Activated naive CD8-positive, alpha-beta T cell treated with anti-CD3 and anti-CD28 coated beads, Interleukin-2, amount 10 ng/mL, durations not matched to agents 7 days and 5 days (primary cell): ENCODE measurements at places on chromosomes 4 and X.

GRCh38 chr4:96887857-96888256 is 1048.0 kb downstream of the PDHA2 start:
- DNase-seq = no peak

GRCh38 chr4:7486101-7486500 is 51.4 kb upstream of the PSAPL1 start:
- no peak for DNase-seq

GRCh38 chrX:31355206-31355955 is 283.5 kb upstream of the FTHL17 start:
- no peak for DNase-seq

GRCh38 chrX:12446342-12447075 is 308.2 kb downstream of the FRMPD4 start:
- no peak for DNase-seq

DNA sequence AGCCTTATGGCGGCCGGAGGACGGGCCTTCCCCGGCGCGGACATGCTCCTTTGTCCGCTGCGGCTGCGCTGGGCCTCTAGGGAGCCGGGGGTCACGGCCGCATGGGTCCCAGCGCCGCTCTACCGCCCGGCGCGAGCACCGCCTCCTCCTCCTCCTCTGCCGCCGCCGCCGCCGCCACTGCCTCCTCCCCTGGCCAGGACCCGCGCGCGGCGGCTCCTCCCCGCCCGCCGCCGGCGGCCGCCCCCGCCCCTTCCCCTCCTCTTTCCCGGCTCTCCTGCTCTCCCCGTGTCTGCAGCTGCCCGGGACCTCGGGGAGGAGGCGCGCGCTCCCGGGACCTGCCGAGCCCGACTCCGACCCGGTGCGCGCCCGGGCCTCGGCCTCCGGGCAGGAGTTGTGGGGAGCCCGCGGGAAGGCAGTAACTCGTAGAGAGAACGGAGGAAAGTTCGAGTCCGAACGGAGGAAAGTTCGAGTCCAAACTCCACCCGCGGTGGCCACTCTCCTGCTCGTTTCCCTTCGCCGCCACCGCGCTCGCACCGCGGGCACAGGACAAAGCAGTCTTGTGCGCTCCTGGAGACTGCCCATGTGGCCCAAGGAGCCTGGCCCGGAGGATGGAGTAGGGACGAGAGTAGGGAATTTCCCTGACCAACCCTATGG is at the start of gene ADGRA3:
TSS of gene ADGRA3 (minus strand) at position 179 of the 654 bp plus-strand sequence. CDS start 282 bp downstream, outside the sequence.
- peak; percentile 54 for DNase-seq

GRCh38 chr4:120096508-120097297 is 30.1 kb upstream of the MAD2L1 start:
- no peak for DNase-seq

DNA sequence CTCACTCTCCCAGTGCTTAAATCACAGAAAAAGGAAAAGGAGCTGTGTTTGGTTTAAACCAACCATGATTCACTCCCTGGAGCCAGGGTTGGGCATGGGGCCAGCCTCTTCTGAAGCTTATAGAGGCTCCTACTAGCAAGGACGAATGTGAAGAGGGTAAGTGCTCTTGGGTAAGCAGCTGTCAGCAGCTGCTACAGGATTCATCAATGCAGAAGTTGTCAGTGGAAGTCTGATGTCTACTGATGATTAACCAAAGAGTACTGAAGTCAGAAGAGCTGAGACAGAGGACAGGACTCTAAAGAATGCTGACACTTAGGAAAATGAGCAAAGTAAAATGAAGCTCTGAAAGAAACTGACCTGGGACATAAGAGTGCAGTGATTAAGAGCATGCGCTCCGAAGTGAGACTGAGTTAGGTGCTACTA is 32.7 kb upstream of the JADE1 start:
- DNase-seq = no peak

DNA sequence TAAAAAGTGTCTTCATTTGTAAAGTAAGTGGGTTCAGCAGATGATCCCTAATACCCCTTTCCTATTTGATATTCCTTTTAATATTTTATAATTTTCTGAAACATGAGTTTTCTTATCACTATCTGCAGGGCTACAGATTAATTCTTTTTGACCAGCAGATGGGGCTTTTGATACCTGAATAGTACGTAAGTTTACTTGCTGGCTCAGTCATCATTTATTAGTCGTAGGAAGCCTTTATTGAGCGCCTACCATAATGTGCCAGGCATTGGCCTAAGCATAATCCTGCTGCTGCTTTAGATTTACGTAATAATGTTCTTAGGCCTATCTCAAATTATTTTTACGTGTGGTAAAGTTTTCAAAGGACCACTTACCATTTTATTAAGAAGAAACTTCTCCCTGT is 33.1 kb downstream of the OSTC start:
- DNase-seq = no peak

DNA sequence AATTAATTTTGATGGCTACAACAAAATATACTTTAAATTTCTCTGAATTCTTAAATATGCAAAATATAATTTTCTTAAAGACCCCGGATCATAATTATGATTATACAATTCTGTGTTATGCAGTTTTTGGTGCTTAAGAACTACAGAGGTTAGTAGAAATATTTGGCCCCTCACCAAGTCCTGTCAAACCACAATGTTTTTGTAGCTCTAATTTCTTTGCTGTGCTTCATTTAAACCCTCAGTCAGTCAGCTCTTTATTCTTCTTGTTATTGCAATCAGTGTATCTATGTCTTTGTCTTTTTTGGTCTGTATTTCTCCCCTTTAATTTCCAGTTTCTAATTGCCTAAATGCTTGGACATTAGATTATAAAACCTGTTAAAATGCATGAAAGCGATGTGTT is 186.1 kb downstream of the CAMK2D start:
- no peak for DNase-seq

GRCh38 chrX:42678133-42678532 is 99.8 kb downstream of the PPP1R2C start:
- DNase-seq = no peak

DNA sequence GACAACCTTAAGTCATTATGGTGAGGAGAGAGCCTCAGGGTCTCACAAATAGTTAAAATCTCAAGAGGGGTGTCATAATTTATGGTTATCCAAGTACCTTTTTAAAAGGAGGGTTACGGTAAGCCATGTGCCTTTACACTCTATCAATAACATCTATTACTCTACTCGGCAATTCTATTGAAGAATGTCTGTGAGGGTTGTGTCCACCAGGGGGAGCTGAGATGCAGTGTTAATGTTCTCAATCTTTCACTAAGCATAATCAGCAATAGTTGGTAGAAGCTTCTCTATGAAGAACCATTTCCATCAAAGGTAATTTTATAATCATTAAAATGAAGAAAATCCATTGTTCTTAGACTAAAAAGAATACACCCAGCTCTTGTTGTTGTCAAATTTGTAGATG is 457.4 kb downstream of the CENPC start:
- no peak for DNase-seq
